ENCODE measurements at places on chromosomes 6 and 20. TPM values are rescaled to one million over a fixed set of nuclear protein-coding genes. Genes with fewer than 3 reads are reported as not detected.

DNA sequence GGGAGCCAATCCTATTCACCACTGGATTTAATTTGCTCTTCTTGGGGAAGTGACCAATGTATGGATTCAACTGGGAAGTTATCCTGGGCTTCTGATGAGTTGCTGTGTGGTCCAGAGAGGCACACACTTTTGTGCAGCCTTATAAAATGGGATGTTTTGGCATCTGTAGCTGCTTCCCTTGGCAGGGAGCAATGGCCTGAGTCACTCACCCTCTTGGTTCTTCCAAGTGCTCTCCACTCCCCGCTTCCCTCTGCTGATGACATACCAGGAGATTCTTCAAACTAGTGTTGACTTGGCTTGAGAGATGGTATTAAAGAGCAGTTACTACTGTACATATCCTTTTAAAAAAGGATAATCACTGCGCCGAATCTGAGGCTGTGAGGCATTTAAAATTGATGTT, 105.8 kb downstream of the JARID2 start:
- H3K27ac ChIP-seq, result no peak overlapping the region
- H3K36me3 ChIP-seq, result peaks cover 22% of the 10 kb centered on the region
- peaks cover 43% of the 10 kb centered on the region for H3K4me1 ChIP-seq
- no peak overlapping the region for H3K4me3 ChIP-seq
- H3K27me3 ChIP-seq, result no peaks in the 10 kb centered on the region

DNA sequence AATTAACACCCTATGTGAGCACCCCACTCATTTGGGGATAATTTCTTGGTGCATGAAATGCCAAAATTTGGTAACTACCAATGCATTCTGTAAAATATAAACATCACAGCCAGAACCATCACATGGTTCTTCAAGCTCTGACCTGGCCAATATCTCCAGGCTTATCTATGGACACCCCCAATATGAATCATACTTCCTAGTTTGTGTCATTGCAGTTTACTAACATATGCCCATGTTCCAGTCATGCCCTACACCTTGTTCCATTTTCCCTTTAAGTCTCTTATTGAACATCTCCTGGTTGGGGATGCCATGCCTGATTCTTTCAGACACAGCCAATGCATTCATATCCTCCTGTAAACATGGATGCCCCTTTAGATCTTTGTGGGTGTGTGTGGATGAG, 572.8 kb upstream of the BTBD3 start:
- H3K36me3 ChIP-seq, result no peaks in the 10 kb centered on the region
- H3K4me3 ChIP-seq, result no peak overlapping the region
- H3K27me3 ChIP-seq, result no peaks in the 10 kb centered on the region
- H3K27ac ChIP-seq, result no peak overlapping the region
- no peaks in the 10 kb centered on the region for H3K4me1 ChIP-seq
- DNase-seq, result no peak

The TRDN gene
- not detected for total RNA-seq

- H3K4me1 ChIP-seq, result no peaks in the 10 kb centered on the region
- no peaks in the 10 kb centered on the region for H3K36me3 ChIP-seq
- peaks cover 14% of the 10 kb centered on the region for H3K27me3 ChIP-seq
- H3K27ac ChIP-seq, result no peak overlapping the region
Observed at GRCh38 chr6:110158479-110158878, 21.0 kb downstream of the WASF1 start.

The MEP1A gene
- not detected for total RNA-seq

- no peaks in the 10 kb centered on the region for H3K36me3 ChIP-seq
- no peak for DNase-seq
- H3K27ac ChIP-seq, result no peak overlapping the region
- H3K4me1 ChIP-seq, result no peaks in the 10 kb centered on the region
- H3K4me3 ChIP-seq, result no peak overlapping the region
- H3K27me3 ChIP-seq, result no peaks in the 10 kb centered on the region
Observed at GRCh38 chr6:139858429-139858828, 484.0 kb upstream of the CITED2 start.

The LY6G6F gene
- total RNA-seq, result not detected

DNA sequence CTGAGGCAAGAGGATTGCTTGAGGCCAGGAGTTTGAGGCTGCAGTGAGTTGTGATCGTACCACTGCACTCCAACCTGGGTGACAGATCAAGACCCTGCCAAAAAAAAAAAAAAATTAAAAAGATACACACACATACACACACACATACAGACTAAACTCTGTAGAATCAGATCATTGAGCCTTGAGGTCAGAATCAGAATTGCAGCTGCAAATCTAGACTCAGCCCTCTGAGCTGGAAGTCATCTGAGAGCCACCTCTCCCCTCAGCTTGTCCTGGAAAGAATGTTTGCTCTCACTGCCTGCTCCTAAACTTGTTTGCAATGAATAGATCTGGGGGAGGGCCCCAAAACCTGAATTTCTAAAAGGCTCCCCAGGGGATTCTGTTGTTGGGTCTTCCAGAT, 41.4 kb upstream of the ANGPT4 start:
- H3K4me1 ChIP-seq, result peaks cover 3% of the 10 kb centered on the region
- no peak for DNase-seq
- no peaks in the 10 kb centered on the region for H3K36me3 ChIP-seq
- H3K27ac ChIP-seq, result no peak overlapping the region
- H3K27me3 ChIP-seq, result peaks cover 30% of the 10 kb centered on the region

GRCh38 chr6:143562143-143562542, 50.6 kb upstream of the FUCA2 start:
- no peaks in the 10 kb centered on the region for H3K27me3 ChIP-seq
- peaks cover 2% of the 10 kb centered on the region for H3K36me3 ChIP-seq
- no peak for DNase-seq
- no peak overlapping the region for H3K4me3 ChIP-seq
- no peak overlapping the region for H3K27ac ChIP-seq

DNA sequence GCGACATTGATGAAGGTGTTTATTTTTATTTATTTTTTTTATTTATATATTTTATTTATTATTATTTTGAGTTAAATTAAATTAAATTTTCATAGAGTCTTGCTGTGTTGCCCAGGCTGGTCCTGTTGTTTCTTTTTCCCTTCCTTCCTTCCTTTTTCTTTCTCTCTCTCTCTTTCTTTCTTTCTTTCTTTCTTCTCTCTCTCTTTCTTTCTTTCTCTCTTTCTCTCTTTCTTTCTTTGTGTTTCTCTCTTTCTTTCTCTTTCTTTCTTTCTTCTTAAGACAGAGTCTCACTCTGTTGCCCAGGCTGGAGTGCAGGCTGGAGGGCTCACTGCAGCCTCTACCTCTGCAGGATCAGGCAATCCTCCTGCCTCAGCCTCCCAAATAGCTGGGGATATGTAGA, 84.7 kb upstream of the AKAP12 start:
- H3K4me3 ChIP-seq, result no peak overlapping the region
- no peak for DNase-seq
- no peaks in the 10 kb centered on the region for H3K36me3 ChIP-seq
- H3K27ac ChIP-seq, result no peak overlapping the region
- peaks cover 23% of the 10 kb centered on the region for H3K27me3 ChIP-seq
- no peaks in the 10 kb centered on the region for H3K4me1 ChIP-seq

- peaks cover 61% of the 10 kb centered on the region for H3K4me1 ChIP-seq
- H3K36me3 ChIP-seq, result peaks cover 10% of the 10 kb centered on the region
- H3K27ac ChIP-seq, result peak overlapping the region; percentile 97
- H3K27me3 ChIP-seq, result peaks cover 19% of the 10 kb centered on the region
- peak overlapping the region; percentile 79 for H3K4me3 ChIP-seq
Observed at GRCh38 chr6:170147832-170148708, 142.8 kb downstream of the DLL1 start.

DNA sequence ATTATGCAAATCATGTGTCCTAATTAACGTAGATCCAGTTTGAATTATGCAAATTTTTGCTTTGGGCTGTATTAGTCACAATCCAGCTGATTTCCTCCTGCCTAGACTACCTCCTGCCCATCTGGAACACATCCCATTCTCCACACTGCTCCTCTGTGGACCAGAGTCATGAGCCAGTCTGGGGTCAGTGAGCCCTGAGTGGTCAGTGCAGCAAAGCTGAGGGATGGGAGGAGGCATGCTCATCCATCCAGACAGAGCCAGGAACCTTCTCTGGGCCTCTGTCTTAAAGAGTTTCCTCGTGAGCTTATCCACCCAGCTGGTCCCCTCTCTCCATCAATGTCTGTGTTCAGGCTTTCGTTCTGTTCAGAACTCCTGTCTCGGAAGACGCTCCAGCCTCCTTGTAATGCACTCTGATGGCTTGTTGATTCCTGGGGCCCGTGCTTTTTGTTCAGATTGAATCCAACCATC, 747.8 kb downstream of the PTPRT start:
- H3K27ac ChIP-seq, result no peak overlapping the region
- H3K4me3 ChIP-seq, result no peak overlapping the region
- no peak for DNase-seq
- H3K4me1 ChIP-seq, result no peaks in the 10 kb centered on the region

GRCh38 chr6:43788301-43788700, 18.3 kb downstream of the VEGFA start:
- H3K27me3 ChIP-seq, result no peaks in the 10 kb centered on the region
- no peak for DNase-seq
- H3K4me1 ChIP-seq, result no peaks in the 10 kb centered on the region

DNA sequence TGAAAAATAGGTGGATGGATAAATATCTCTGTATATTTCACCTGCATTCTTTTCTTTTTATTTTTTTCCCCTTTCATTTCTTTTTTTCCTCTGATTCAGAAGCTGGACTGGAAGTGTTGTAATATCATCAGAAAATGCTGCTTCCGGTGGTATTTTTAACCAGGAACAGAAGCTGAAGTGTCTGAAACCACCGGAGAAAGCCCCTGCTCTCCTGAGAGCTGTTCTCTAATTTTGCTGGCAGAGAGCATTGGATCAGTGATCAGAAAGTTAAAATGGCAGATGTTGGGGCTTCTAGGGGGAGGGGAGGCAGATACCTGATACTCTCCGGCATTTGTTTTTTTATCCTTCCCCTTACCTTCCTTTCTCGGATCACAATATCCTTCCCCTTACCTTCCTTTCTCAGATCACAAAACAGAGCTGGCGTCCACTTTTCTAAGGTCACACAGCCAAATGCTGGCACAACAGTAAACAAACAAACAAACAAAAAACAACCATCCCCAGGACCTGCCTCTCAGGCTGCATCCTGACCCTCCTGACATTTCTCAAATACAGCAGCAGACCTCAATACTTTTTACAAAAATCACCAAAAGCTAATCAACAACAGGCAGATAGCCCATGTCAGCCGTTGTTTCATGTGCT, 143.2 kb upstream of the ZNF217 start:
- DNase-seq, result no peak
- H3K27ac ChIP-seq, result peak overlapping the region; percentile 91
- peaks cover 51% of the 10 kb centered on the region for H3K4me1 ChIP-seq
- H3K4me3 ChIP-seq, result peak overlapping the region; percentile 78
- no peaks in the 10 kb centered on the region for H3K27me3 ChIP-seq

GRCh38 chr20:23156170-23156841, 70.2 kb upstream of the CD93 start:
- DNase-seq, result no peak
- no peaks in the 10 kb centered on the region for H3K36me3 ChIP-seq
- H3K4me3 ChIP-seq, result no peak overlapping the region
- H3K27ac ChIP-seq, result no peak overlapping the region
- peaks cover 11% of the 10 kb centered on the region for H3K27me3 ChIP-seq

DNA sequence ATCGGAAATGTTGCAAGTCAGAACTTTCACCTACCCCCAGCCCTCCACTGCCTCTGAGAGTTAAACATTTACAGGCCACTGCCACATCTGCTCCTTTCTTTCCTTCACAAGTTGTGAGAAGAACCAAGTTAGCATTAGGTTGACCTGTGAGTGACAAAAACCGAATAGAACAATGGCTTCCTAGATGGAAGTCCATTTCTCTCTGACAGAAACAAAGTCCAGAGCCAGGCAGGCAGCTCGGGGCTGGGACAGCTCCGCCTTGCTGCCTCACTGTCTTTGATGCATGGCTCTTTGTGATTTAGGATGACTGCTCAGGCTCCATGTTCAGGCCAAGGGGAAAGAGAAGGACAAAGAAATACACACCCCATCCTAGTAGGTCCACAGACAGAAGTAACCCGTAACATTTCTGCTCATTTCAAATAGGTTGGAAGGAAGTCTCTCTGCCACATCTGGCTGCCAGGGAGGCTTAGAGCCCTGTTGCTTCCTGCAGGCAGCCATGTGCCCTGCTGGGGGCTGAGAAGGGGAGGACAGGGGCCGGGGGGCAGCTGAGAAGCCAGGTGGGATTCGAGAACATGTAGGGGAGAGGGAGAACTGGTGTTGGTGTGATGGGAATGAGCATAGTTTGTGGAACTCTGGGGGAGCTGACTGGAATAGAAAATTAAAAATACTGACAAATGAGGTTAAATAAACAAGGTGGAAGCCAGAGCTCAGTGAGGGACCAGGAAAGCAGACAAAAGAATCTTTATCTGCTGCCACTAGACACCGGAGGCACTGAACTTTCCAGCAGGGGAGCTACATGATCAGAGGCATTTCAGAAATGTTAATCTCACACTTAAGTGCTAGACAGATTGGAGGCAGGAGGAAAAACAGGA, 19.5 kb upstream of the IER3 start:
- H3K4me3 ChIP-seq, result peak overlapping the region; percentile 54
- no peak for DNase-seq
- H3K27ac ChIP-seq, result peak overlapping the region; percentile 87

The FILIP1 gene
- total RNA-seq, result not detected

DNA sequence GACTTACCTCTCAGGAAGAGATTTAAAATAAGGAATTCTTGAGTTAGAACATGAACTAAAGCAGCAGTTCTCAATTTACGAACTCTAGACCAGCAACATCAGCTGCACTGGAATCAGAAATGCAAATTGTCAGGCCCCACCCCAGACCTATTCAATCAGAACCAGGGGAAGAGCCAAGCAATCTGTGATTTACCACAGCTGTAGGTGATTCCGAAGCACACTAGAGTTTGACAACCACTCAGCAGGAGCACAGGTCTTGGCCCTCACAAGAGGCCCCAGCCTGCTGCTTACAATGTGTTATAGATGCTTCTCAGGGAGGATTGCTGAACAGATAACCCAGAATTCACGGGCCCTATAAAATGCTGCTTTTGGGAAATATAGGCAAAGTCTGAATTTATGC, 279.2 kb downstream of the PTPRK start:
- H3K4me3 ChIP-seq, result no peak overlapping the region
- DNase-seq, result no peak
- H3K27ac ChIP-seq, result no peak overlapping the region
- peaks cover 4% of the 10 kb centered on the region for H3K36me3 ChIP-seq

All from activated naive CD8-positive, alpha-beta T cell treated with anti-CD3 and anti-CD28 coated beads, Interleukin-2, amount 10 ng/mL, durations not matched to agents 7 days and 5 days (primary cell).